D721Med (cell line): ENCODE measurements at places on chromosomes 5 and 9.

DNA sequence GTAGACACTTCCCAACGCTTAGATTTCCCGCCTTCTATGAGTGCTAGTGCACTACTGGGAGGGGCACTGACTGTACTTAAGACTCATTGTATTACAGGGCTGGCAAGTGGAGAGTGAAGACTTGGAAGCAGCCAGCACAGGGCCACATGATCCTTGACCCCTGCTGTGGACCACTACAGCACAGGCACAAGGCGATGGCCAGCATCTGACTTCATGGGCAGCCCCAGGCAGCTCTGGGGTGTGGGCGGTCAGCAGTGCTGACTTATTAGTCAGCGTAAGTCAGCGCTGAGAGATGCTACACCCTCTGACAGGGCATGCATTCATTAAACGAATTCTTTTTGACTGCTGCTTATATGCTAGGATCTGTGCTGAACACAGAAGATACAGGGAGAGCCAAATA, 9.3 kb downstream of the SLC46A2 start:
- no peak for DNase-seq

DNA sequence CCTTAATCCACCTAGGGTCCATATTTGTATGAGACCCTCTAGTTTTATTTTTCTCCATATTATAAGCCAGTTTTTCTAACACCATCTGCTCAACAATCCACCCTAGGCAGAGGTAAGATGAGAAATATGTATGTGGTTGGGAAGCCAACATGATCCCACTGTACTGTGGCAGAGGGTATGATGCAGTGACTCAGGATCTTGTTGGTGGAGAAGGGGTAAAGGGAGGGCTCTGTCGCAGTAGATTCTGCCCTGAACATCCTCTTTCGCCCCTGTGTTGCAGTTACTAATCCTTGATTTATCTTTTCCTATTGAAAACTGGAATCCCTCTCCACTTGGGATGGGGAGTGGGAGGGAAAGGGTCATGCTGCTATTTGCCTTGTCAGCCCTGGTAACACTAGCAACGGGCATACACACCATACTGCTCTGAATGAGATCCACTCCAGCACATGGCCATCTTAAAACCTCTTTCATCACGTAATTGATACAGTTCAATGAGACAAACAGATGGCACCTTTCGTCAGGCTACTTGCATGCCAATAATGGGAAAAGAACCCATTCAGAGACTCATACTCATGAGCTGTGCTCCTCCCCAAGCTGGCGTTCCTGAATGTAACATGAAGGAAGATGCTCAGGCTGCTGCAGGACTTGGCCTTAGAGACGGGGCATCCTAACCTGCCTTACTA, 63.0 kb downstream of the ADAMTS12 start:
- DNase-seq, result no peak

DNA sequence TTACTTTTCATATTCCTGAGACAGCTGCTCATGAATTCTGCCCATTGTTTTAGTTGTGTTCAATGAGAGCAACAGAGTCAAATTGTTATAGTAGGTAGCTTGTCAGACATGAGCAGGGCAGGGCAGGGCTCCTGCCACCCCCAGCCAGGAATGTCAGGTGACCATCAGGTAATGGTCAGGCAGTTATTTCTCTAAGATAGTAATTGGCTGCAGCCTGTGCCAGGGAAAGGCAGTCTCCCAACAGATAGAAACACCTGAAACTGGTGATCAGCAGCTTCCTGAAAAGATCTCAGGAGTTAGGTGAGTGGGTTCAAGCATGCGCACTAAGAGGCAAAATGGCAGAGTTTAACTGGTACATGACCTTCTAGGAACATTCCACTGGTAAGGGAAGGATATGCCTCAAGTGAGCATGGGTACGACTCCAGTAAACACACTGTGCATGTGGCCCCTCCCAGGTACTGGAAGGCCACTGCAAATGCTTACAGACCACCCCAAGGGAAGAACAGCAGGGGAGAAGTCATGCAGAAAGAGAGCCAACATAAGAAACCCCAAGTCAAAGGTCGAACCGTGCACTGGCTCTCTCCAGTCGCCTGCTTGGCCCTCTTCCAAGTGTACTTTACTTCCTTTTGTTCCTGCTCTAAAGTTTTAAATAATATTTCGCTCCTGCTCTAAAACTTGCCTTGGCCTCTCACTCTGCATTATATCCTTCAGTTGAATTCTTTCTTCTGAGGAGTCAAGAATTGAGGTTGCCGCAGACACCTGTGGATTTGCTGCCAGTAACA, 25.1 kb downstream of the CARTPT start:
- no peak for DNase-seq

- DNase-seq, result no peak
These were observed 9.0 kb upstream of the INPP5E start for GRCh38 chr9:136448655-136449054.

DNA sequence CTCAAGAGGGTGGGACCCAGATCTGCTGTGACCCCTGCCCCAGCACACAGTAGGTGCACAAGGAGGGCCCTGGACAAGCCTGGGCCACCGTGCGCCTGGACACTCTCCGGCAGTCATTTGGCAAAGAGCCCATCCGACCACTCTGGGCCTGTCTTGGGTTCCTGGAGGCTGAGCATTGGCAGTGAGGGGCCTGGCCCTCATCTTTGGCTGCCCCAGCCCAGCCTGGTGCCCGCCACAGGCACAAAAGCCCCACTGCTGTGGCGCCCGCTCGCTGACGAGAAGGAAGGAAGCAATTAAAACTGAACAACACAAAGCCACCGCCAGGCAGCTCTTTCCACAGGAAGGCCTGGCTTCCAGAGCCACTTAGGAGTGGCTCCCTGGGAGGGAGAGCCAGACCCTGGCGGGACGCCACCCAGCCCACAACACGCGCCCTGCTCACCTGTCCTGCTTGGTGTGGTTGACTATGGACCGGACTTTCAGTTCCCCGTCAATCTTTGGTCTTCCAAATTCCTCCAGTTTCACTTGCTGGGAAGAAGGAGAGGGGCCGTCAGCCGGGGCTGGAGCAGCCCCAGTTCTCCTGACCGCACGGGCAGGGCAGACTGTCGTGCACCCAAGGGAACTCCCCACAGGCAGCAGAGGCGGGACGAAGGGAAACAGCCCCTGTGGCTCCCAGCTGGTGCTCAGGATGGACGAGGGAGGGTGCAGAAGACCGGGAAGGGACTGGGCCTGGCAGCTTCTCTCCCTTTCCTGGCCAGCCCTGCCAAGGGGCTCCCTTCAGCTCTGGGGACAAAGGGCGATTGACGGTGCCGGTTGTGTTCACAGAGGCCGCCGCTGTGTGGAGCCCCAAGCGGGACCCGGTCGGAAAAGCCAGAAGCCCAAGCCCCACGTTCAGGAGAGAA, 50.9 kb upstream of the SARDH start:
- DNase-seq, result no peak

DNA sequence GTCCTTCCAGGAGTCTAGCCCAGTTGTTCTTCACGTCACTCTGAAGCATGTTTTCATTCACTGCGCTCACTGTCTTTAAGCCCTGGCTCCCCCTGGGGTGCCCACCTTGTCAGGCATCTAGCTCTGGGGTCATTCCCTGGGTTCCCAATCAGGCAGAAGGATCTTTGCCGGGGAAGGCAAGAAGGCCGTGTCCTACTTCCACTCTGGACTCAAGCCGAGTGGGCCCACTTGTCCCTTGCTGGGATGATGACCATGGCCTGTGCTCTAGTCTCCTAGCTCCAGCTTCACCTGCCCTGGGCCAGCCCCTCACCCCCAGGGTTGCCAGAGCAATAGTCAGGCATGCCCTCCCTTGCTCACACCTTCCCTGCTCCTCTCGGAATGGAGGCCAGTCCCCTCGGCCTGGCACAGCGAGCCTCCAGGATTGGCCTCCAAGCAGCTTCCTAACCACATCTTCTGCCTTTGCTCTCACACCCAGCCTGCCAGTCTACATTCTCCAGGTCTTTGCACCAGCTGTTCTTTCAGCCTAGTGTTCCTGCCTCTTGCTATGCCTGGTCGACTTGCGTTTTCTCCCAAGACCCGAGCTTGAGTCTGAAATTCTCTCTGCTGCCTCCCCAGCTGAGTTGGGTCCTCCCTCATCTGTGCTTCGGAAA, 32.2 kb upstream of the PSD2 start:
- no peak for DNase-seq

DNA sequence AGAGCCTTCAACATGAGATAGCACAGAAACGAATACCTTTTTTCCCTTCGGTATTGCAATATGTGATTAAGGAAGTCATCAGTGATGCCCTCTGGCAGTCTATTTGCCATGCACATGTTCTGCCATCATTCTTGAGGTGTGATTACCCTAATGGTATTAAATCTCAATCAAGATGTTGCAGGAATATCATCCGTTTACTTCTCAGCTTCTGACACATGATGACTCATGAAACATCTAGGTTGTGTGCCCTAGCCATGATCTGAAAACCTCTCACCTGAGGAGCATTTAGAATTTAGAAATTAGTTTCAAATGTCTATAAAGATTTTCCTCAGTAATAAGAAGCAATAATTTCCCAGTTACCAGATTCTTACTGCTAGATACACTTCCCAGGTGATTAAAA, 209.1 kb downstream of the ADGRV1 start:
- DNase-seq, result no peak

DNA sequence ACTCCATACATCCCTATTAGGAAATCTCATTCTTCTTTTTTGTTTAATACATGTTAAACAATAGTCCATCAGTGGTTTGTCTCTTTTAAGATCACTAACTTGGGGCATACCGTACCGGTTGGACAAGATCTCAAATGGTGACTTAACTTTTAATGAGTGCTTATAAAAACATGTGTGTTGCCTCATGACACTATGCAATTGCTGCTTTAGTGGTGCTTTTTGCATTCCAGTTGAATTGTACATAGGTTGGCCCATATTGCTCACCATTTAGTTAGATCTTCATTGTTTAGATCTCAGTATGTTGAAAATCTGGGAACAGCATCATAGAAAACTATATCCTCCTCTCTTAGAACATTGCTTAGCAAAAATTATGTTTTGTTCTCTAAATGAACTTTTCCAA, 17.8 kb downstream of the C9orf85 start:
- no peak for DNase-seq

DNA sequence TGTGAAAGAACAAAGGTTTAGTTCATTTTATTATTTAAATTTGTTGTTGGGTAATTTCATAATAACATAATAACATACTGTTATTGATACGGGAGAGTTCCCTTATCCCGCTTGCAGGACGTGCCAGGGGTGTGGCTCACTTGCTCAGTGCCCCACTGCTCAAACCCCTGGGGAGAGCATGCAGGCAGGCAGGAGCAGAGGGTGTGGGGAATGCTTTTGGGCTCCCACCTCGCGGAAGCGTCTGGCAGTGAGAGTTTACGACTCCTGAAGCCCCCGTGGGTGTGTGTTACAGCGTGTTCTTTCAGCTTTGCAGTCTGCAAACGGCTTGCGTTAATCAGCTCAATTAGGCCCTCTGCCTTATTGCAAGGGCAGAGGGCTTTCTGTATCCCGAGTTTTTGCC, 675.9 kb downstream of the SEMA5A start:
- DNase-seq, result no peak

DNA sequence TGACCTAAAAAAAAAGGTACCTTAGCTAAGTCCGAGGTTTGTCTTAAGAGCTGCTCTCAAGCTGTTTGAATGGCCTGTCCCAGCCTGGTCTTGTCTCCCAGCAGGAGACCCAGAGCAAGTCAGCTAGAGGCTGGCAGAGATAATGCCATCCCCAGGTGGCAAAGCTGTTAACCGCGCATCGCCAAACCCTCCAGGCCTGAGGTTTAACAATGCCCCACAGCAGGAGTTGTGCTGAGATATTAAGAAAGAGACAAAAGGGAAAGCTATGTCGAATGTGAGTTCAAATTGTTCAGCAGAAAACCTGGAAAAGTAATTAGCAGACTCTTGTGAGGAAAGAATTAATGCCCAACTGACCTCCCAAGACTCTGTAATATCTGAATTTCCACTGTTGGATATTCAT, 187.1 kb downstream of the FSTL4 start:
- no peak for DNase-seq

GRCh38 chr5:95760273-95761191, 29.4 kb downstream of the RHOBTB3 start:
- DNase-seq, result no peak
